ENCODE measurements at places on chromosomes 12 and 14. TPM values are rescaled to one million over a fixed set of nuclear protein-coding genes. Genes with fewer than 3 reads are reported as not detected.
A peak's percentile ranks its signal among the peaks of the same experiment; 100 is the strongest.

DNA sequence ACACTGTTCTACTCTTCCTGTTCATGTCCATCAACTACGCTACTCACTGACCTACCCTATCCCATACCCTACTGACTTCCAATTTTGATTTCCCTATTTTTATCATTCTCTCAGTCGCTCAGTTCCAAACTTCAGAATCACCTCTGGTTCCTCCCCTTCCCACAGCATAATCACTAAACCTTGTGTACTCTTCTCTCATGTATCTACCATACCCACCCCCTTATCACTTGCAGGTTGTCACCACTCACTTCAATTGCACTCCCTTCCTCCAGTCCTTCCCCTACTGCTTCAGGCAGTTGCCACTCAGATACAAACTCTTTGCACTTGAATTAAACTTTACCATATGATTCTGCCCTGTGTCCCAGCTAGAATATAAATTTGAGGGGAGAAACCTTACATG is 6.3 kb downstream of the RACGAP1 start:
- DNase-seq, result no peak
- H3K27ac ChIP-seq, result no peak overlapping the region
- H3K4me1 ChIP-seq, result peaks cover under 1% of the 10 kb centered on the region
- H3K36me3 ChIP-seq, result peaks cover 31% of the 10 kb centered on the region
- no peak overlapping the region for H3K4me3 ChIP-seq
- no peaks in the 10 kb centered on the region for H3K27me3 ChIP-seq

DNA sequence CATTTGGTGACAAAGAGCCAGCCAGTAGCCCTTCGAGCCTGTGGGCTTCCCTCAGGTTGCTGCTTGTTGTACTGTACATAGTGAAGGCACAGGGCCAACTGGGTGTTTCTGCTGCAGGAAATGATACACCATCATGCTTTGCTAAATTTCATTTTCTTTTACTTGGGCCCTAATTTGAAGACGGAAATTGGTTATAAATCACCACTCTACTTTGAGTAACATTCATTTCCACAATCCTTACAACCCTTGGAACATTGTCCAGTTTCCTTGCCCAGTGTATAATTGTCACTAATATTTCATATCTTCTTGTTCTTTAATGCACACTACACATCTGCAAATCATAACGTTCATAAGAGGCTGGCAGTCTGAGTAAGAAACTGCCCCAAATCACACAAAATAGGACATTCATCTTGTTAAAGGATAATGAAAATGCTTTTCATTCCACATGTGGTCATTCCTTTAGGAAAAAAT is 30.2 kb downstream of the MSRB3 start:
- peak overlapping the region; percentile 95 for H3K27ac ChIP-seq
- no peak for DNase-seq
- no peaks in the 10 kb centered on the region for H3K36me3 ChIP-seq

DNA sequence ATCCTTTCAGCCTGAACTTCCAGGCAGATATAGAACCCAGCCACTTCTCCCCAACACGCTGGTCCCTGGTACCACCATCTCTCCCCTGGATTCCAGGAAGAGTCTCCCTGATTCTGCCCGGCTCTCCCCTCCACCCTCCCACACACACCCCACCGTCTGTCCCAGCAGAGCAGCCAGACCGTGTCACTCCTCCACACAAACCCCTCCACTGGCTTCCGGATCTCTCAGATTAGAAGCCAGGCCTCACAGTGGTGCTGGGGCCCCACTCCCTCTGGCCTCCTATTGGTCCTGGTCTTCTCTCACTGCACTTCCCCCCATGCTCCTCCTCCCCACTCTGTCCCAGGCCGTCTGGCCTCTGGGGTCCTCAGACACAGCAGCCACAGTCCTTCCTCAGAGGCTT is 52.4 kb upstream of the CDKN3 start:
- no peaks in the 10 kb centered on the region for H3K27me3 ChIP-seq
- peaks cover 18% of the 10 kb centered on the region for H3K4me1 ChIP-seq
- peak overlapping the region; percentile 58 for H3K27ac ChIP-seq
- no peaks in the 10 kb centered on the region for H3K36me3 ChIP-seq

PARP11 gene
- total RNA-seq, result 2.7 TPM

GRCh38 chr14:86373886-86374285 is 843.9 kb downstream of the FLRT2 start:
- DNase-seq, result no peak
- no peak overlapping the region for H3K27ac ChIP-seq
- H3K4me3 ChIP-seq, result no peak overlapping the region
- no peaks in the 10 kb centered on the region for H3K27me3 ChIP-seq

P2RX2 gene
- not detected for total RNA-seq

INHBC gene
- total RNA-seq, result 0.20 TPM

LACRT gene
- total RNA-seq, result not detected

SLC38A4 gene
- total RNA-seq, result not detected

DNA sequence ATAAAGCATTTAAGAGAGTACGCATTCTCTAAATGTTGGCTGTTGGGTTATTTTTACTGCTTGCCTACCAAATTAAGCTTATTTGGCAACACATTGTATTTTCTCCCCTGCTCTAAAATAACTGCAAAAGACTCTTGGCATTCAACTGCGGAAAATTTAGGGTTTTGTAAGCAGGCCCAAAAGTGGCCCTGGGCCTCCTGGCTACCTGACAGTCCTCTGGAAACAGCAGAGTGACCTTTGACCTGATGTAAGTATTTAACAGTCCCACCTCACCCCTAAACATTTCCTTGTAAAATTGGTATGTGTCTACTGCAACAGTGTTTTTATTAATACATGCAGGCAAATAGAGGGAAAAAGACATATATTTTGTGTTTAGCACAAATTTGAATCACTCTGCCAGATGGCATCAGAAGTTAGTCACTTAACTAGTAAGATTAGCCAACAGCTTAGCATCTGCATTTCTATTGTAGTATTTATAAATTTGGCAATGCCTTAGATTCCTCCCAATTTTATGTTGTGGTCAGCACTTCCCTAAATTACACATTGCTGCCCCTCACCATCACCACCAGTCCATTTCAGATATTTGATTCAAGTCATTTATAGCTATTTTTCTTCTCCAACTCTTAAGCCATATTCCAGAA is 11.2 kb downstream of the LLPH start:
- peaks cover 16% of the 10 kb centered on the region for H3K36me3 ChIP-seq
- H3K4me3 ChIP-seq, result no peak overlapping the region
- H3K4me1 ChIP-seq, result no peaks in the 10 kb centered on the region
- H3K27me3 ChIP-seq, result no peaks in the 10 kb centered on the region
- H3K27ac ChIP-seq, result no peak overlapping the region
- no peak for DNase-seq

PRIMA1 gene
- total RNA-seq, result 1.5 TPM

DNA sequence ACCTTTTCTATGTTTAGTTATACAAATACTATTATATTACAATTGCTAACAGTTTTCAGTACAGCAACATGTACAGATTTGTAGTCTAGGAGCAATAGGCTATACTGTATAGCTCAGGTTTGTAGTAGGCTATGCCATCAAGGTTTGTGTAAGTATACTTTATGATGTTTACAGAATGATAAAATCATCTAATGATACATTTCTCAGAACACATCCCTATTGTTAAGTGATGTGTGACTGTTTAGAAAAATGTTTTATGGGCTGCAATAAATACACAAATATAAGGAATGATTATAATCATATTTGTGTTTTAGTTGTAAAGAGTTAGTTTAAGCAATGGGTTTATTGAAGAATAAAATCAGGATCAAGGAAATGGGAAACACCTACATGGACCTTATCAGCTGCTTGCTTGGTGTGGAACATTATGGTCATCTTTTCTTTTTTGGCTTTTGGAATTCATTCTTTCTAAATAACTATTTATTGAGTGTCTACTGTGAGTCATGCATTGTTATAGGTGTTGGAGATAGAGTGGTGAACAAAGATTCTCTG is 24.5 kb upstream of the FBXO33 start:
- DNase-seq, result no peak
- no peaks in the 10 kb centered on the region for H3K4me1 ChIP-seq
- H3K36me3 ChIP-seq, result no peaks in the 10 kb centered on the region

DNA sequence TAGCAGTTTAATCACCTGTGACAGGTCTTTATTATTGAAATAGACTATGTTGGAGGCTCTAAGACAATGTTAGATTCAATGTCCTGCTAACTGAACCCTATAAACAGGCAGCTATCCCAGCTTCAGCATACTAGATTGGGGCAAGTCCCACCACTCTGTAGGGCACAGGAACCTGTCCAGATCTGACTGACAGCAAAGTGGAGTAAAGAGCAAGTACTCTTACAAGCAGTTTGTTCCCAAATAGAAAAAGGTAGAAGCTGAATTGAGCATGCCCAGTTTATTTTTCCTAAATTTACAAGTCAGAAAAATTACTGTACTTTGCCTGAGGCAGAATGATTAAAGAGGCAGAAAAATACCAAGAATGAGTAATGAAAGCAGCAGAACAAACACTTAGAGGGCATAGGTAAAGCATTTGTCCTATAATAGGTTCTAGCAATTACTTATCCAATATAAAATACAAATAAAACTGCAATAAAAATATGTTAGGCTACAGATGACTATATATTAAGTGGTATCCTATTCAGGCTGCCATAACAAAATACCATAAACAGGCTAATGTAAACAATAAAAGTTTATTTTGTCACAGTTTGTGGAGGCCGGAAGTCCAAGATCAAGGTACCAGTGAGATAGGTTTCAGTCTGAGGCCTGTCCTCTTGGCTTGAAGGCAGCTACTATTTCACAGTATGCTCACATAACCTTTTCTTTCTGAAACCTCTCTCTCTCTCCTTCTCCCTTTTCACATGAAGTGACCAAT is 868.2 kb downstream of the C12orf50 start:
- H3K36me3 ChIP-seq, result no peaks in the 10 kb centered on the region
- H3K4me1 ChIP-seq, result no peaks in the 10 kb centered on the region
- DNase-seq, result no peak

- no peak for DNase-seq
- H3K36me3 ChIP-seq, result no peaks in the 10 kb centered on the region
- peaks cover 6% of the 10 kb centered on the region for H3K4me1 ChIP-seq
- H3K27me3 ChIP-seq, result no peaks in the 10 kb centered on the region
These were observed 1.7 kb upstream of the NKX2-8 start for GRCh38 chr14:36583893-36584811.

- no peaks in the 10 kb centered on the region for H3K27me3 ChIP-seq
- H3K4me1 ChIP-seq, result peaks cover 25% of the 10 kb centered on the region
- no peak overlapping the region for H3K27ac ChIP-seq
- no peaks in the 10 kb centered on the region for H3K36me3 ChIP-seq
- no peak for DNase-seq
These were observed 2.2 kb downstream of the AMN1 start for GRCh38 chr12:31726575-31726974.

SLC17A8 gene
- total RNA-seq, result not detected

- H3K27ac ChIP-seq, result no peak overlapping the region
- no peak overlapping the region for H3K4me3 ChIP-seq
- H3K4me1 ChIP-seq, result no peaks in the 10 kb centered on the region
- no peaks in the 10 kb centered on the region for H3K36me3 ChIP-seq
- no peak for DNase-seq
- H3K27me3 ChIP-seq, result no peaks in the 10 kb centered on the region
These were observed 69.8 kb upstream of the IFNG-AS1 start for GRCh38 chr12:67919406-67919805.

DNA sequence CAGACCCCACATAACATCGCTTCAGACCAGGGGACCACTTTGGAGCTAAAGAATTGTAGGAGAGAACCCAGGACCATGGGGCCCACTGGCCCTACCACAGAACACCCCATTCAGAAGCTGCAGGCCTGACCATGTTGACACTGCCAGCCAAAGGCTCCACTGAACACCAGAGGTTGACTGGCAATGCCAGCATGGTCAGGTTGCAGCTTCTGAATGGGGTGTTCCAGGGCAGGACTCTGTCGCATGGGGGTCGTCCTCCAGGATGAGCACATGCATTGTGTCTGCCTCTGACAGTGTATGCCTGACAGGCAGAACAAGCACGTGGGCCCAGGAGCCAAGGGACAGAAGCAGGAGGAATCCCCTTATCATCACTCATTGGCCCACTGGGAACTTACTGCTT is 34.1 kb downstream of the DIO3 start:
- DNase-seq, result no peak
- no peaks in the 10 kb centered on the region for H3K27me3 ChIP-seq

- H3K4me1 ChIP-seq, result no peaks in the 10 kb centered on the region
- no peak overlapping the region for H3K4me3 ChIP-seq
- H3K27ac ChIP-seq, result no peak overlapping the region
- no peaks in the 10 kb centered on the region for H3K36me3 ChIP-seq
These were observed 105.7 kb downstream of the GCH1 start for GRCh38 chr14:54796961-54797360.

- peaks cover 27% of the 10 kb centered on the region for H3K36me3 ChIP-seq
- H3K4me3 ChIP-seq, result no peak overlapping the region
- peaks cover 28% of the 10 kb centered on the region for H3K4me1 ChIP-seq
- no peaks in the 10 kb centered on the region for H3K27me3 ChIP-seq
- DNase-seq, result peak; percentile 45
- H3K27ac ChIP-seq, result no peak overlapping the region
These were observed 9.8 kb upstream of the ZNF385A start for GRCh38 chr12:54394281-54394719.

DNA sequence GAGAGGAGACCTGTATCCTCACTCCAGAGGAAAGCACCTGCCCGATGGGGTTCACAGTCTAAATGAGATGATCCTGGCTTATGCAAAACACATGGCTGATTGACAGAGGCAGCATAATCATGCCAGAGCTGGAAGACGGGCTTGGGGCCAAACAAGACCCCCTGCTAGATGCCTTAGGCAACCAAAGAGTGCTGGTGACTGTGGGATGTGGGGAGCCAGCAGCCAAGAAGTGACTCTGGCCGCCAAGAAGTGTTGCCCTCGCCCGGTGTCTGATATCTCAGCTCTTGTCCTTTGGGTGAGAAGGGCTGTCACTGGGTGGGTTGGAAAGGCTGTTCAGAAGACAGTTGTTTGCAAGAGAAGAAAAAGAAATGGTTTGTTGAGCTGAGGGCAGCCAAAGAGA is 56.7 kb downstream of the PLEKHG3 start:
- H3K36me3 ChIP-seq, result no peaks in the 10 kb centered on the region
- no peak overlapping the region for H3K27ac ChIP-seq
- no peaks in the 10 kb centered on the region for H3K27me3 ChIP-seq
- DNase-seq, result no peak

All from HCT116 (cell line).